ENCODE measurements at places on chromosomes 1 and 21.
A peak's percentile ranks its signal among the peaks of the same experiment; 100 is the strongest.

- no peak for DNase-seq
Observed at GRCh38 chr1:186189156-186189555, 185.9 kb downstream of the TPR start.

- no peak for DNase-seq
Observed at GRCh38 chr1:234971586-234972297, 156.9 kb downstream of the TOMM20 start.

DNA sequence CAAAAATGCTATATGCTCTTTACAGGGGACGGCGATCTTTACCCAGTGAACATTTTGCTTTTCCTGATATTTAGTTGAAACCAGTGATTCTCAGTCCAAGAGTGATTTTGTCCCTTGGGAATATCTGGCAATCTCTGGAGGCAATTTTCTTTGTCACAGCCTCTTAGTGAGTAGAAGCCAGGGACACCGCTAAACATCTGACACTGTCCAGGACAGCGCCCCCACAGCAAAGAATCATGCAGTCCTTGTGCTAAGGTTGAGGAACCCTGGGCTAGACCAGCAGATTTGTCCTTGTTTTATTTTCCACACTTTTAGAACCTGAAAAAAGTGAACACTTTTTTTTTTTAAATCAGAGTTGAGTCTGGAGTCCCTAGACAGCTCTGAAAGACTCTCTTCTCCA is 13.1 kb downstream of the EVA1C start:
- DNase-seq: no peak

DNA sequence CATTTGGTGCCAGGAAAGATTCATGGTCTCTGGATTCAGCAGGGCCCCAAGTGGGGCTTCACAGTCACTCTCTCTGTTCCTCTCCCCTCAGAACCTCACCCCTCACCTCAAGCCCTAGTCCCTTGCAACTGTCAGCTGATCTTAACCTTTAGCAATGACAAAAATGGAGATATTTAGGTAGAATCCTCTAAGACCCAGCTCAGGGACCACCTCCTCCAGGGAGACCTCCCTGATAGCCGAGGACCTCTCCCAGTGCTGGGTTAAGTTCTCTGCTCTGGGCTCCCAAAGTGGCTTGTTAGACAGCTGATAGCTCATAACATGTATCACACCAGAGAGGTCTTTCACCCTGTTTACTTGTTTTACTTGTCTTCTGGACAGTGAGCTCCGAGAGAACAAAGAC is 257.6 kb upstream of the KIAA0040 start:
- no peak for DNase-seq

DNA sequence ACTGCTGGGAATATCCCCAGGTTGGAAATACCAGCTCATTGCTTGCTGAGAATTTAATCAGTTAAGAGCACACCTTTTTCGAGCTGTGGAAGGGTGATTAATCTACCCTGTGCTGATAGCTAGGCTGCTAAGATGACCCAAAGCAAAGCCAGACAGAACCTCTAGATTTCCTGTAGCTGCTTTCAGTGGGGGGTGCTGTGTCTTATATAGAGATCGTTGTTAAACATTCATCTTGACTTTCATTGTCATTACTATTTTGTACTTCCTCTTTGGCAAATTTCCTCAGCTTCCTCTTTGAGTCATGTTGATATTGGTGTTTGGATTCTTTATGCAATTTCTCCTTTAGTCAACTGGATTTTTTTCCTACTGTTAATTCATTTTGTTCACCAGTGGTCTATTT is 155.3 kb downstream of the DISC1 start:
- DNase-seq: peak; percentile 41

GRCh38 chr1:206809504-206810084 is 37.3 kb upstream of the IL10 start:
- DNase-seq: peak; percentile 33

GRCh38 chr1:183630748-183631147 is 4.8 kb downstream of the ARPC5 start:
- no peak for DNase-seq

- DNase-seq: no peak
Observed at GRCh38 chr1:220680085-220680687, 10.0 kb upstream of the C1orf115 start.

DNA sequence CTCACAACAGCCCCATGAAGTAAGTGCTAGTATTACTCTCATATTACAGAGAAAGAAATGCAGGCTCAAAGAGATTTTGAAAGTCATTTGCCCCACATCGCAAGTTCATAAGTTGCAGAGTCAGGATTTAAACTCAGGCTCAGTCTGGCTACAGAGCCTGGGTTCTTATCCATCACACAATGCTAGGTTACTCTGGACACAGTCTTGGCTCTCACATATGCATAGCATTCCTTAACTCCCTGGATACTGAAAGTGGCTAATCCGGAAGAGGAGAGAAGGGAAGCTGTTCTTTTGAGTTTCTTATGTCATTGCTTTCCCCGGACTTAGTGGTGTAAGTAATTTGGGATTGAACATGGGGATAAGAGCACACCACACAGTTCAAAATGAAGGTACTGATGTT is 357.4 kb upstream of the PLXNA2 start:
- DNase-seq: no peak

DNA sequence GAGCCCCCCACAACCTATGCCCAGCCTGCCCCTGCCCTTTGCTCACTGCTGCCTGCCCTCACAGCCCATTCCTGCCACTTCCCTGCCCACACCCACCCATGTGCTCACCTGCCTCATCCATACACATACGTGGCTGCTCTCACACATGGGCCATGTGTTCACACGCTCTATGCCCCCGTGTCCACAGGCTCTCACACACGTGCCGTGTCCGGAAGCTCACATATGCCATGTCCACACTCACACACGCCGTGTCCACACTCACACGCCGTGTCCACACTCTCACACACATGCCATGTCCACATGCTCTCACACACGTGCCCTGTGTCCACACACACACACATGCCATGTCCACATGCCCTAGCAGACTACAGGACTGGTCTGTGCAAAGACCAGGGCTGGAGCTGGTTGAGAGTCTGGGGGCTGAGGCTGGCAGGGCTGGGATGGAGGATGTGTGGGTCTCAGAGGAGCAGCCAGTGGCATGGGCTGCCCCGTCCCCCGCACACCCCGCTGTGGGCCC is 583 bp upstream of the RNF223 start:
- DNase-seq: no peak

DNA sequence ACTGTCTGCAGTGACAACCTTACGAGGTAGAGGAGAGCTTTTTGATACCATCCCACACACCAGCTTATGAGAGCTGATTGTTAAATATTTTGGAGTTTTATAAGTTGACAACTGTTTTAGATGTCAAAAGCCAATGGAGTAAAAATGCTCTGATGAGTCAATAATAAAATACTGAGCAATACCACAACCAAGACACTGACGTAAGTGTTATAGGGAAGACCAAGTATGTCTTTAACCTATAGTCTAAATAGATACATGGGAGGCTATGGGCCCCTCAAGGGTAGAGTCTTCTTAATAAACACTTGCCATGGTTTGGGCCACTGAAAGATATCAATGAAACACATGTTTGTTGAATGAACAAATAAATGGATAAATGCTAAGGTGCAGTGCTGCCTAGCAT is 49.2 kb downstream of the DUSP10 start:
- DNase-seq: no peak

GRCh38 chr1:216458812-216459211 is 35.6 kb upstream of the USH2A start:
- DNase-seq: no peak

GRCh38 chr1:211613108-211613947 is 34.4 kb upstream of the SLC30A1 start:
- peak; percentile 72 for DNase-seq

GRCh38 chr1:47813970-47814369 is 183.2 kb downstream of the TRABD2B start:
- DNase-seq: no peak

- DNase-seq: no peak
Observed at GRCh38 chr1:198986036-198986435, 347.2 kb downstream of the PTPRC start.

GRCh38 chr1:243939167-243939848 is 89.3 kb upstream of the AKT3 start:
- no peak for DNase-seq

- no peak for DNase-seq
Observed at GRCh38 chr1:38235705-38236104, 189.1 kb upstream of the POU3F1 start.

- no peak for DNase-seq
Observed at GRCh38 chr1:56931686-56932085, 34.1 kb downstream of the C8B start.

DNA sequence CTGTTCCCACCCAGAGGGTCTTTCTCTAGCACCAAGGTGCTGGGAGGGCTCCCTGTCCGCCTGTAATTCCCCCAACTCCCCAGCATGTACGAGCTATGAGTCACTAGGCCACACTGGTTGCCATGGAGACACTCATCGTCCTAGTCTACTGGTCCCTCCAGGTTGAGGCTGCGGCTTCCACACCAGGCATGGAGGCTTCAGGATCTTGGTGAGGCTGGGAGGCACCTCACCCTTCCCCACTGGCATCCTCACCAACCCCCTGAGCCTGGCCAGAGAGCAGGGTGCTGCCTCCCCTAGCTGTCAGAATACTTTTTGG is 75.6 kb upstream of the KAZN start:
- DNase-seq: no peak

GRCh38 chr1:244851546-244852231 is 12.7 kb downstream of the HNRNPU start:
- DNase-seq: no peak

DNA sequence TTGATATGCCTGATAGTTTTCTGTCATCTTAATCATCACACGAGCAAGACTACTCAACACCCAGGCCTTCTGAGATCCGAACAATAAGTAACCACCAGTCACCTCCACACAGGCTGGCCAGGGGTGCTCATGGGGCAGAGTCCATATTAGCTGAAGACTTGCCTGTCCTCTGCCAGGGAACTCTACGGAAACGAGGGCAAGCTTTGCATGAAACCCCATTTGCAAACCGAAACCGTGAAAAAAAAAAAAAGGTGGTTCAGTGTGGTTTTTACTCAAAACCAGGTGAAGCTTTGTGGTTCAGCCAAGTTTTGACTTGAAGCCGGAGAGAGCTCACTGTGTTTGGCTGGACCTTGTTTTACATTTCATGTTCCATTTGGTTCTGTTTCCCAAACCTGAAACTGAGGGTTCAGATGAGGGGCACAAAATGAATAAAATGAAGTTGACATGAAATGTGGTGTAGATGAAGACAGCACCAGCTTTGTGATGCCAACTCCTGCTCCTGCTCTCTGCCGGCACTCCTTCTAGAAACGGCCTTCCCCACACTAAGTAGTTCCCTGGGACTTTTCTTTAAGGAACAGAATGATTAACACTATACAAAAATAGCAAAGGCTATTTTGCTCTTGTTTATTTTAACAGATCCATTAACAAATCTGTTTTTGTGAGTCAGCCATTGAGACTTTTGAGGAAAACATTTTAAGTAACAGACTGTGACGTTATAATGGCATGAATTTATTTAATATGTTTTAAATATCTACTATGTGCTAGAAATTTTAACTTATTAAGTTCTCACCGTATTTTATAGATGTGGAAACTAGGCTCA is 74.7 kb downstream of the RUNX1 start:
- DNase-seq: peak; percentile 58

GRCh38 chr1:151839457-151840403 is at the start of gene C2CD4D:
C2CD4D (minus strand) TSS chr1:151839820; CDS start chr1:151838989, 831 bp downstream.
- peak; percentile 76 for DNase-seq

GRCh38 chr21:46441331-46441730 is 17.4 kb upstream of the DIP2A start:
- DNase-seq: no peak

Measured in mucosa of gallbladder (tissue), 1 donor.